ENCODE measurements at places on chromosomes 6 and 20.

- H3K36me3 ChIP-seq, result no peaks in the 10 kb centered on the region
- H3K27ac ChIP-seq, result no peak overlapping the region
- no peak overlapping the region for H3K4me3 ChIP-seq
- no peaks in the 10 kb centered on the region for H3K27me3 ChIP-seq
- no peaks in the 10 kb centered on the region for H3K4me1 ChIP-seq
These were observed 85.0 kb downstream of the SULF2 start for GRCh38 chr20:47700327-47700726.

GRCh38 chr20:235891-236290 lies 8.8 kb downstream of the DEFB129 start:
- H3K36me3 ChIP-seq, result no peaks in the 10 kb centered on the region
- DNase-seq, result no peak
- no peaks in the 10 kb centered on the region for H3K4me1 ChIP-seq
- H3K4me3 ChIP-seq, result no peak overlapping the region
- no peaks in the 10 kb centered on the region for H3K27me3 ChIP-seq

DNA sequence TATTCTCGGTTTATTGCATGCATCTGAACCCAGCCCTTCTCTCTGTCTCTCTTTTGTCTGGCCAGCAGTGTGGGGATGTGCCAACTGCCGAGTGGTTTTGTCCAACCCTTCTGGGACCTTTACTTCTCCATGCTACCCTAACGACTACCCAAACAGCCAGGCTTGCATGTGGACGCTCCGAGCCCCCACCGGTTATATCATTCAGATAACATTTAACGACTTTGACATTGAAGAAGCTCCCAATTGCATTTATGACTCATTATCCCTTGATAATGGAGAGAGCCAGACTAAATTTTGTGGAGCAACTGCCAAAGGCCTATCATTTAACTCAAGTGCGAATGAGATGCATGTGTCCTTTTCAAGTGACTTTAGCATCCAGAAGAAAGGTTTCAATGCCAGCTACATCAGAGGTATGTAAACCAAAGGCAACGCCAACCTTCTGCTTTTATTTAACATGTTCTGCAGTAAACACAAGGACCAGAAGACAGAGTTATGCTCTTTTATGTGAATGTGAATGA lies 65.8 kb downstream of the ADGRG6 start:
- H3K27ac ChIP-seq, result no peak overlapping the region
- H3K36me3 ChIP-seq, result no peaks in the 10 kb centered on the region
- H3K4me3 ChIP-seq, result no peak overlapping the region
- DNase-seq, result no peak

DNA sequence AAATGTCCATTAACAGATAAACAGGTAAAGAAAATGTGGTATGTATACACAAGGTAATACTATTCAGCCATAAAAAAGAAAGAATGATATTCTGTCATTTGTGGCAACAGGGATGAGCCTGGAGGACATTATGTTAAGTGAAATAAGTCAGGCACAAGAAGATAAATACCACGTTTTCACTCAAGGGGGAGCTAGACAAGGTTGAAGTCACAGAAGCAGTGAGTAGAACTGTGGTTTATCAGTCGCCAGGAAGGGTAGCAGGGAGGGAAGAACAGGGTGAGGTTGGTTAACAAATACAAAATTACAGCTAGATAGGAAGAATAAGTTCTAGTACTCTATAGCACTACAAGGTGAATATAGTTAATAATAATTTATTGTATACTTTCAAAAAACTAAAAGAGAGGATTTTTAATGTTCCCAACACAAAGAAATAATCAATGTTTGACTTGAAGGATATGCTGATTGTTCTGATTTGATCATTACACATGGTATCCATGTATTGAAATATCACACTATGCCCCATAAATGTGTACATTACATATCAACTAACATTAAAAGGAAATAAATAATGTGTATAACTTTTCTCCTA lies 21.1 kb downstream of the RTN4IP1 start:
- no peaks in the 10 kb centered on the region for H3K27me3 ChIP-seq
- H3K27ac ChIP-seq, result no peak overlapping the region
- no peak overlapping the region for H3K4me3 ChIP-seq
- no peaks in the 10 kb centered on the region for H3K36me3 ChIP-seq
- DNase-seq, result peak; percentile 55

GRCh38 chr6:85186546-85187175 lies 263.2 kb upstream of the NT5E start:
- H3K27ac ChIP-seq, result no peak overlapping the region
- no peak for DNase-seq
- no peaks in the 10 kb centered on the region for H3K27me3 ChIP-seq
- H3K4me1 ChIP-seq, result no peaks in the 10 kb centered on the region

DNA sequence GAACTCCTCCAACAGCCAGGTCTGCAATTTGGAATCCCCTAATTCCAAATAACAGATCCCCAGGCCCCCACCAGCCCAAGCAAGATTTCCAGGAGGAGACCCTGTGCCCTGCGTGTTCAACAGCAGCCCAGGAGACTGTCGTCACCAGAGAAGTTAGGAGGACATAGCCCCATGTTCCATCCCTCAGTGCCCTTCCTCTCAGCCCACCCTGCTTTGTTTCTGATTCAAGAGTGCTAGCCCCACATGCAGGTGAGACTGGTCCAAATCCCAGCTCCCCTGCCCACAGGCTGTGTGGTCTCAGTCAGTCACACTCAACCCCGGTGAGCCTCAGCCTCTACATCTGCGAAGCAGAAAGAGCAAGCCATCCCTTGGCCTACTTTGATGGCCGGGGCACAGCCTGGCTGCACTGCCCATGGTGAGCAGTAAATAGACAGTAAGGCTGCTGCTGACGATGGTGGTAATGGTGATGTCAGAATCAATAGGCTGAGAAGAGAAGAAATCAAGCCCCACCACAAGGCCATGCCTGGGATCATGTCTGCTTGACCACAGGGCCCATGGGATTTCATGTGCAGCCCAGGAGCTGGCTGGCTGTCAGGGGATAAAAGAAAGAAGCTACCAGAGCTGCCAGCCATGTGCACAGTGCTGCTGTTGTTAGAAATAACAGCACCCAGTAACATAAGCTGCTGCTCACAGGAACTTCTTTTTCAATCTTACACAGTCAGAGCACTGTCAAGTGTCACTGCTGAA lies 51.5 kb upstream of the NXT1 start:
- no peaks in the 10 kb centered on the region for H3K27me3 ChIP-seq
- H3K4me3 ChIP-seq, result no peak overlapping the region
- no peak for DNase-seq
- H3K36me3 ChIP-seq, result no peaks in the 10 kb centered on the region
- H3K4me1 ChIP-seq, result no peaks in the 10 kb centered on the region

GRCh38 chr6:138844192-138844591 lies 48.3 kb downstream of the ECT2L start:
- H3K4me3 ChIP-seq, result no peak overlapping the region
- DNase-seq, result no peak
- H3K4me1 ChIP-seq, result no peaks in the 10 kb centered on the region
- H3K27ac ChIP-seq, result no peak overlapping the region
- no peaks in the 10 kb centered on the region for H3K27me3 ChIP-seq
- H3K36me3 ChIP-seq, result no peaks in the 10 kb centered on the region

DNA sequence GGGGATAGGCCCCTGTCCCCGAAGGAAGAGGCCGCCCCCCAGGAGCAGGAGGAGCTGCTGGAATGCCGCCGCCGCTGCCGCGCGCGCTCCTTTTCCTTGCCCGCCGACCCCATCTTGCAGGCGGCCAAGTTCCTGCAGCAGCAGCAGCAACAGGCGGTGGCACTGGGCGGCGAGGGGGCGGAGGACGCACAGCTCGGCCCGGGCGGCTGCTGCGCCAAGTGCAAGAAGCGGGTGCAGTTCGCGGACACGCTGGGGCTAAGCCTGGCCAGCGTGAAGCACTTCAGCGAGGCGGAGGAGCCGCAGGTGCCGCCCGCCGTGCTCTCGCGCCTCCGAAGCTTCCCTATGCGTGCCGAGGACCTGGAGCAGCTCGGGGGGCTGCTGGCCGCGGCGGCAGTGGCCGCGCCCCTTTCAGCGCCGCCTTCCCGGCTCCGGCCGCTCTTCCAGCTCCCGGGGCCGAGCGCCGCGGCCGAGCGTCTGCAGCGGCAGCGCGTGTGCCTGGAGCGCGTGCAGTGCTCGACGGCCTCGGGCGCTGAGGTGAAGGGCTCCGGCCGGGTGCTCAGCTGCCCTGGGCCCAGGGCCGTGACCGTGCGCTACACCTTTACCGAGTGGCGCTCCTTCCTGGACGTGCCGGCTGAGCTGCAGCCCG lies 630 bp downstream of the PPP1R3G start:
- peak; percentile 35 for DNase-seq
- no peaks in the 10 kb centered on the region for H3K27me3 ChIP-seq
- H3K36me3 ChIP-seq, result no peaks in the 10 kb centered on the region
- H3K27ac ChIP-seq, result peak overlapping the region; percentile 80

DNA sequence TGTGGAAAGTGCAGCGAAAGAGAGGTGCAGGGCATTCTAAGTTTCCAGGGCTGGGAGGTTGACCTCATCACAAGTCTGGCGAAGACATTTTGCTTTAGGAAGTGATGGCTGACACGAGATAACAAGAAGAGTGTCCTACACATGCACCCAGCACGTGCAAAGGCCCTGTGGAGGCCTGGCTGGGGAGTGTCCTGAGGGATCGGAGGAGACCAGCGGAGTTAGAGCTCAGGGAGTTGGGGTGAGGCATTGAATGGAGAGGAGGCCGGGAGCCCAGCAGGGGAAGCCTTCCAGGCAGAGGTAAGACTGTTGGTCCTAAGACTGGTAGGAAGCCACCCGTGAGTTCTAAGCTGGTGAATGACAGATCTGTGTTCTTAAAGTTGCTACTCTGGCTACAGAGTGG lies 58.4 kb downstream of the PPP1R14C start:
- no peaks in the 10 kb centered on the region for H3K36me3 ChIP-seq
- H3K4me3 ChIP-seq, result no peak overlapping the region
- H3K4me1 ChIP-seq, result peaks cover 6% of the 10 kb centered on the region

GRCh38 chr6:117008618-117009017 lies 131.6 kb downstream of the RFX6 start:
- no peak overlapping the region for H3K4me3 ChIP-seq
- H3K4me1 ChIP-seq, result no peaks in the 10 kb centered on the region
- H3K27ac ChIP-seq, result no peak overlapping the region
- H3K27me3 ChIP-seq, result no peaks in the 10 kb centered on the region

GRCh38 chr6:144797881-144798589 lies 512.9 kb downstream of the UTRN start:
- no peak overlapping the region for H3K4me3 ChIP-seq
- H3K36me3 ChIP-seq, result no peaks in the 10 kb centered on the region
- H3K4me1 ChIP-seq, result no peaks in the 10 kb centered on the region

GRCh38 chr6:39037707-39038106 lies 10.9 kb upstream of the GLP1R start:
- no peaks in the 10 kb centered on the region for H3K4me1 ChIP-seq
- no peak overlapping the region for H3K4me3 ChIP-seq
- no peaks in the 10 kb centered on the region for H3K27me3 ChIP-seq

GRCh38 chr6:151679941-151680340 lies 127.5 kb upstream of the ESR1 start:
- no peaks in the 10 kb centered on the region for H3K27me3 ChIP-seq
- H3K27ac ChIP-seq, result no peak overlapping the region
- H3K4me3 ChIP-seq, result no peak overlapping the region
- DNase-seq, result no peak
- H3K36me3 ChIP-seq, result no peaks in the 10 kb centered on the region

DNA sequence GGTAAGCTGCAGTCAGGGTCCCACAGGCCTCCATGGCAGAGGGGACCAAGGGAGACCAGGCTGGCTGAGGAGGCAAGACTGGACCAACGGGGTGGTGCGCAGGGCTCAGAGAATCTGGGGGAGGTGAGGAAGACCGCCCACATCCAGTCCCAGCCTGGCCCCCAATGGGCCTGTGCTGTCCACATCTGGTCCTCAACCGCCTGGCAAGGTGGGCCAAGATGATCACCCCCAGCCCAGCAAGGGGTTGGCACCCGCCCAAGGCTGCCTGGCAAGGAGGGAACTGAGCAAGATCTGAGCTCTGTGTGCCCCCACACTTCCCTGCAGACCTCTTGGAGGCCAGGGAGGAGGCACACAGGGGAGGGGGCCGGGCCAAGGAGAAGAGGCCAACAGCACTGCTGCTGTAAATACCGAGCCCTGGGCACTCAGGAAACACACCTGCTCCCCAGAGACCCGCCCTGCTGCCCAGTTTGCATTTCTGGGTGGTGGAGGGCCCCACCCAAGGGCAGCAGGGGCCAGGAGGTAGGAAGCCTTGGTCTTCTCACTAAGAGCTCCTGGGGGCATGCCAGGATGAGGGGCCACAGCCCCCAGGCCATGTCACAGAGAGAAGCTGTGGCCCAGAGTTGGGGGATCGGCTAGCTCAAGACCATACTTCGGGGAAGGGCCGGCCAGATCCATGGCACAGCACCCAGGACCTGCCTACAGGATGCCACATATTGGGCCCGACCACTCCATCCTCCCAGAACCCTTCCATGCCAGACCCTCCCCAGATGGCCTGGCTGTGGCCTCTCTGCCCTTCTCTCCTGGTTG lies 109.6 kb downstream of the ASXL1 start:
- H3K27me3 ChIP-seq, result no peaks in the 10 kb centered on the region
- peak overlapping the region; percentile 82 for H3K27ac ChIP-seq
- peak; percentile 89 for DNase-seq
- H3K4me3 ChIP-seq, result no peak overlapping the region
- peaks cover 5% of the 10 kb centered on the region for H3K36me3 ChIP-seq

DNA sequence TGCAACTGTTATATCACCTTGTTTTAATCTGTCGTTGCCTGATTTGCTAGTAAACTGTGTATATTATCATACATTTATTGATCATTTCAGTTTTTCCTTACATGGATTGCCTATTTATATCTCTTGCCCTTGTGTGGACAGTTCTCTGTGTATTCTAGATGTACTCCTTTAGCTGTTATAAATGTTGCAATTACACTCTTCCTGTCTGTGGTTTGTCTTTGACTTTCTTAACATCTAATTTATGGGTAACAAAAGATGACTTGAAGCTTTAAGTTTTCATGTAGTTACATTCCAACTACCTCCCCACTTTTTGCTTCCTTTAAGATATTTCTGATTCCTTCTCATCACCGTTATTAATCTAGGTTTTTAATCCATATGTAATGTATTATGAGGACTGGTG lies 22.6 kb downstream of the PLCB1 start:
- H3K4me1 ChIP-seq, result no peaks in the 10 kb centered on the region
- no peaks in the 10 kb centered on the region for H3K27me3 ChIP-seq
- no peak overlapping the region for H3K4me3 ChIP-seq
- no peaks in the 10 kb centered on the region for H3K36me3 ChIP-seq

DNA sequence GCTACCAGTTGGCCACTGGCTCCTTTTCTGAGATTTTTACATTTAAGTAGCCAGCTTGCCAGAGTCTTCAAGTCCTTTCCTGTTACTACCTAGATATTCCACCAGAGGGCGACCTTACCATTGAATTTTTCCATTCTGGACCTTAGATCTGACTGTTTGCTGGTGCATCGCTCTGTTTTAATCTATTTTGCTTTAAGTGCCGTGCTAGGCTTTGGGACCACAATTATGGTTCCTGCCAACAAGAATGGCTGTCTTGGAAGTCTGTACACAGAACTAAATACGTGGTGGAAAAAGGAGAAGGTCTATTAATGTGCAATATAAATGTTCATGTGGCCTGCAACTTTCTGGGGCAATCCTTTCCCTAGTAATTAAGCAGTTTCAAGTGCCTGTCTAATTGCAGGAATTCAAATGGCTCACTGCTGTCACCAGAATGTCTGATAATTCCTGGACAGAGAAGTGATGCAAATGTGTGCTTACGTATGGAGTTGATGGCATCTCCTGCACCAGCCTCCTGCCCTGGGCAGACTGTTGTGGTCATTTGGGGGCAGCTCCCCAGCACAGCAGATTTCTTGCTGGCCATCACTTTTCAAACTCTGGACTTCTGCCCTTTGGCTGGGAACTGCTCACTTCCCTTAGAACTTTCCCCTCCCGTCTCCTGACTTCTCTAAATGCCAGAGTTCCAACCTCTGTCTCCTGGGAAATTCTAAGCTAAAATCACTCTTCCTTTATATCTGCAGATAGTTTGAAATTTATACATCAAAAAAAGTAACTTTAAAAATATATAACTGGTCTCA lies 5.6 kb upstream of the HLA-DOA start:
- peak; percentile 68 for DNase-seq
- H3K4me1 ChIP-seq, result peaks cover 4% of the 10 kb centered on the region
- H3K27ac ChIP-seq, result no peak overlapping the region
- no peak overlapping the region for H3K4me3 ChIP-seq
- H3K36me3 ChIP-seq, result no peaks in the 10 kb centered on the region
- no peaks in the 10 kb centered on the region for H3K27me3 ChIP-seq

All from colonic mucosa (tissue), 4 donors.